ENCODE measurements at places on chromosomes 1 and 21.
A peak's percentile ranks its signal among the peaks of the same experiment; 100 is the strongest.

DNA sequence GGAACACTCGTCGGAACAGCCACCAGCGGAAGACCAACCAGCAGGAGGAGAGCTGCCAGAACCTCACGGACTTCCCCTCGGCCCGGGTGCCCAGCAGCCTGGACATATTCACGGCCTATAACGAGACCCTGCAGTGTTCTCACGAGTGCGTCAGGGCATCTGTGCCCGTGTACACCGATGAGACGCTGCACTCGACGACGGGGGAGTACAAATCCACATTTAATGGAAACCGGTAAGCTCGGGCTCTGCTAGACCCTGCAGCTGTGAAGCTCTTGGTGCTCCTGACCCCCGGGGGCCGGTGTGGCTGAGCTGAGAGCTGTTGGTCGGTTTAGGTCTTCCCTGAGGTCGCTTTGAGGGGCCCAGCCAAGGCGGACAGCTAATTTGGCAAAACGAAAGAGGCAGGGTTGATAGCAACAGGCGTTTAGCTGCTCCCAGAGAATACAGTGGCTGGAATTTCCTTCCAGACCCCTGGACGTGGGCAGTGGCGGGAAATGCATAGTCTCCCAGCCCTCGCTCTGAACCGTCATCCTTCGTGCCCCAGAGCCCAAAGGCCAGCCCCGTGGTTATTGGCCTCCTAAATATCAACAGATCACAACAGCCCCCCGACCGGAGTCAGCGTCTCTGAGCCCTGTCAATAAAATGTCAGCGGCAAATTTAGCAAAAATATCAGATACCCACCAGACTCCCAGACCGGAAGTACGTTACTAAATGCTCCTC, 118.0 kb downstream of the AJAP1 start:
- no peak for DNase-seq

GRCh38 chr1:226778657-226779058, 39.6 kb upstream of the ITPKB start:
- no peak for DNase-seq

GRCh38 chr1:201022493-201022819, 1.1 kb downstream of the KIF21B start:
- DNase-seq = no peak

GRCh38 chr1:110594456-110595352, 11.5 kb downstream of the KCNA2 start:
- no peak for DNase-seq

DNA sequence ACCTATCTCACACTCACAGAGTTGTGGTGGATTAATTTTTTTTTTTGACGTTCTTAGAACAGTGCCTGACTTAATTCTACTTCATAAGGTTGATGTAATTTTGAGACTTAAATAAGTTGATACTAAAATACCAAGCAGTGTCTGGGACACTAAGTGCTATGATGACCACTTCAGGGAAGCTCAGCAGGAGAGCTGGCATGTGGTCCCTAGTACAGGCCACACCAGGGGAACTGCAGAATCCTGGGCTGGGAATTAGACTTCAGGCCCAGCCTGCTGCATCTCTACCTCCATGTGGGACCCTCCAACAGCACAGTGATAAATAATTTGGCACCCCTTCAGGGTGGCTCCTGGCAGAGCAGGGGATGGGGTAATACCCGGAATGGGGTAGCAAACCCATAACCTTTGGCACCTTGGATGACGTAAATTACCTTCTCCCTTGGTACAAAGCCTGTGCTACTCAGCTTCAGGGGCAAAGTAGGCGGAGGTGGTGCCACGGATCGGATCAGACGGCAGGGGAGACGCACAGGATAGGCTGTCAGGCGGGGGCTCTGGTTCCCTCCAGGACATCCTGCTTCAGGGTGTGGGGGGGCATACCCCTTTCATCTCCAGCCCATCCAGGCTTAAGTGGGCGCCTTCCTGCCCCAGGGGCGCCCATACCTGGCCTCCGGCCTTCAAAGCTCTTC, 4.8 kb downstream of the MFSD2A start:
- DNase-seq = no peak

DNA sequence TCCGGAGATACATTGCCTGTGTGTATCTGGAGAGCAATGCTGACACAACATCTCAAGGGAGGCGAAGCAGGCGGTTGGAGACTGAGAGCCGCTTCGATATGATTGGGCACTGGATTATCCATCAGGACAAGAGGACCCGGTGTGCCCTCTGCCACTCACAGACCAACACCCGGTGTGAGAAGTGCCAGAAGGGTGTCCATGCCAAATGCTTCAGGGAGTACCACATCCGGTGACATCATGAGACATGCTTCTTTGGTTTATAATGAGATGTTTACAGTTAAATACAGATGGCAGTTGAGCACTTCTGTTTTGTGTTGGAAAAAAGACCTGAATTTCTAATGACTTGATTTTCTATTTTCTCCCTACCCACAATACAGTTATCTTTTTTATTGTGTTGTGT, 12.1 kb downstream of the PGBD2 start:
- no peak for DNase-seq

DNA sequence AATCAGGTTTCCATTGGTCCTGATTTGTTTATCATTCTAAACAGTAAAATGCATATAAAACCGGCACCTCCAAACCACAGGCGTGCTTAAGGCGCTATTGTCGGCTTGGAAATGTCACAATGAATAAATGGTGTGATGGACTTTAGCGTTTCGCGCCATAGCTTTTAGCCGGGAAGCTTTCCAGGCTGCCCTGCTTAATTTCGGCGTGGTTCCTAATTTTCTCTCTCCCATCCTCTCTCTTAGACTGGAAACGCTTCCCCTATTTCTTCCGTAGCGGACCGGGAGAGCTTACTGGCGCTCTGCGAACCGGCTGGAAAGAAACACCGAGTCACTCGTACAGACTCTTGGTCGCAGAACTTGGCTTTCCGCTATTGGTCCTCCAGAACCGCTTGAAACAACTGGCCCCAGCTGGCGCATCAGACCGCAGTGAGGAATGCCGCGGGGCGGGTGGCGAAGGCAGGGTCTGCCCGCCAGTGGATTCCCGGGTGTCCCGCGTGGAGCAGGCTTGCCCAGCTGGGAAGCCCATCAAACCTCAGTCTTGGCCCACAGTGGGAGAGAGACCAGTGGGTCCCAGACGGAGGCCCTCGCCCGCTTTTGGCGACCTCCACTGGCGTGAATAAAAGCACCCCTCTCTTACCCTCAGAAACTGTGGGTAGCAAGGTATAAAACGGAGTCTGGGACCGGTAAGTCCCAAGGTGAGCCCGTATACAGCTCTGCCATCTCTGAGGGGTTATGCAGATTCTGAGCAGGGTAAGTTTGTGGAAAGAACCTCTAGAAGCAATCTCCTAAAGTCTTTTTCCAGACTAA, 4.0 kb upstream of the LHX8 start:
- DNase-seq = no peak

- no peak for DNase-seq
Measured at GRCh38 chr1:27785781-27786455, 12.9 kb downstream of the STX12 start.

DNA sequence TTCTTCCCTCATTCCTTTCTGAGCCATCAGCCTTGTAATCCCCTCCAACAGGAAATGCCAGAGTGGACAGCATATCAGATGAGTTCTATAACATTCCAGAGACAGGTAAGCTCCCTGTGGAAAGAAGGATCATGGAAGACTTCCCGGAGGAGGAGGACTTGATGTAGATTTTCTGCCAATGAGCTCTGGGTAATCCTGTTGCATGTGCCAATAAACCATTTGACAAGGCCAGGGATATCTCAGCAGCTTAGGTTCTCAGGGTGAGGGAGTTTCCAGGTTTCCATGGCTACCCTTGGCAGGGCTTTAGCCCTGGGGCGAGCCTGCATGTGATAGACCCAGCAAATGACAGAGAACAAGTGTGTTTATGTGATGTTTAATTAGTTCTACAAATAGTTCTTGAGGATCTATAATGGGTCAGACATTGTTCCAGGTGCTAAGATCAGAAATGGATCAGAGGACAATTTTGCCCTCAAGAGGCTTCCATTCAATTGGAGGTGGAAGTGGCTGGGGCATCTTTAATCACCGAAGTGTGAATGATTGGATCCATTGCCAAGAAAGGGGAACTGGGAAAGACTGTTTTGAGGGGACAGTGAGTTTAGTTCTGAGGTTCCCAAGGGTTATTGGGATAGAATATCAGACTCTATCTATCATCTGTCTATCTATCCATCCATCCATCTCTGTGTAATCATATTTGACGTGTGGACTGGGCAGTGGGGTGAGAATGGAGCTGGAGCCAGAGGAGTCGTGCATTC, 6.9 kb downstream of the PLA2G5 start:
- no peak for DNase-seq

DNA sequence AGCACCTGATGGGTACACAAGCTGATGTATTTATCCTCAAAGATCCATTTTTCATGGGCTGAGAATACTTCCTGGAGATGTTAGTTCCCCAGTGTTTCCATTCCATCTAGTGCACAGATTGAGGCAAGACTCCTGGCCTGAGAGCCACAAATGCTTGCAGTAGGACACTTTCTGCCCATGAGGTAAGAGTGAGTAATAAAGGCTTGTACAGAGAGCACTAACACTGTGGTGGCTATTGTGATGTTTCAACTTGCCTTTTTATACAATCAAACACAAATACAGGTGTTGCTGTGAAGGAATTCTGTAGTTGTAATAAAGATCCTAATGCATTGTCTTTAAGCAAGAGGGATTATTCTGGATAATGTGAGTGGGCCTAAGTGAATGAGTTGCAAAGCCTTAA, 186.1 kb upstream of the ADAMTS5 start:
- no peak for DNase-seq

DNA sequence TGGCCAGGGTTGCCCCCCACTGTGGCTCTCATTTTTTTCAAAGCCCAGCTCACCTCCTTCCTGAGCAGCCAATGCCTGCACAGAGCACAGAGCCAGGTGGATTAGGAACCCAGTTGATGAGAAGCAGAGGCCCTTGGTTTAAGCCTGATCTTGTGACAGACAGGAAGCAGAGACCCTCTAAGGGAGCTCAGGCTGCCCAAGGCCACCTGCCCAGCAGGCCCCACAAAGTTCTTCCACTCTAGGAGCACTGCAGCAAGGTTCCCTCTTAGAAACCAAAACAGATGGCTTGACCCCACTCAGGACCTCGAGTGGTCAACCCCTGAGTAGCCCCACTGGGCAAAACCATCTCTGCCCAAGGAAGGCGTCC, 25.5 kb upstream of the PRSS38 start:
- DNase-seq = no peak

DNA sequence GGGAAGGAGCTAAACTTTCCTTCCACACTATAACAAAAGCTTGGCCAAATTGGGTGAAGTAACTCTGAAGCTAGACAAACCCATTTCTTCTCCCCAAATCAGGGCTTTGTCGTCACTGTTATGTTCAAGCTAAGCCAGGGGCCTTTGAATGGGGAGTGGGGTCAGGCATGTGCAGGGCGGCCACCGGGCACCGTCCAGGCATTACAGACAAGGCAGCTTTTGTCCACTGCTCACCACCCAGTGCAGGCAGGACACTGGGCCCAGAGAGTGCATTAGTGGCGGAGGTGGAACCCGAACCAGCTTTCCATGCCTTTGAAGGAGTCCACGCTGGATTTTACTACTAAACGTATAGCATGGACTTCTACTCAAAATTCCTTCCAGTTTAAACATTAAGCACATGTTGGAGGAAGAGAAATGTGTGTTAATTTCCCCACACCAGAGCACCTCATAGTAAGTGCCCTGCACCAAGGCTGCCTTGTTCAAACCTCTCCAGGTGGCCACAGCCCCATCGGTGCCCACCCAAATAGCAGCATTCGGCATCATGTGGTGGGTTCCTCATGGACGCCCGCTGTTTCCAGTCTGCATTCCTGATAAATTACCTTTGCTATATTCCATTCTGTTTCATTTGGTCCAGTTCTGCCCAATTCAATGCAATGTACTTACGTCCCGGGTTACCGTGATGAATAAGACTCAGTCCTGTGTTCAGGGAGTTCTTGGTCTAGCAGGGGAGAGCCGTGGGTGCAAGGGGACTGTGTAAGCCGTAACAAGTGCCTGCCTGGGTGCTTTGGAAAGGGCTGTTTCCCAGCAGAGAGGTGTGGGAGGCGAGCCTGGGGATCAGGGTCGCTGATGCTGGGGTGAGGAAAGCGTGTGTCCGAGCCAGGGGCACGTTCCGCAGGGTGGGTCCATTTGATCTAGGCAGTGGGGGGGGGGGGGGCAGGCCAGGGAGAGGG, 1.6 kb downstream of the UBASH3A start:
- peak; percentile 70 for DNase-seq

GRCh38 chr1:212219679-212220463, 65.3 kb upstream of the PPP2R5A start:
- no peak for DNase-seq
